ENCODE measurements at places on chromosomes 16 and 17. TPM values are rescaled to one million over a fixed set of nuclear protein-coding genes. Genes with fewer than 3 reads are reported as not detected.
A peak's percentile ranks its signal among the peaks of the same experiment; 100 is the strongest.

DNA sequence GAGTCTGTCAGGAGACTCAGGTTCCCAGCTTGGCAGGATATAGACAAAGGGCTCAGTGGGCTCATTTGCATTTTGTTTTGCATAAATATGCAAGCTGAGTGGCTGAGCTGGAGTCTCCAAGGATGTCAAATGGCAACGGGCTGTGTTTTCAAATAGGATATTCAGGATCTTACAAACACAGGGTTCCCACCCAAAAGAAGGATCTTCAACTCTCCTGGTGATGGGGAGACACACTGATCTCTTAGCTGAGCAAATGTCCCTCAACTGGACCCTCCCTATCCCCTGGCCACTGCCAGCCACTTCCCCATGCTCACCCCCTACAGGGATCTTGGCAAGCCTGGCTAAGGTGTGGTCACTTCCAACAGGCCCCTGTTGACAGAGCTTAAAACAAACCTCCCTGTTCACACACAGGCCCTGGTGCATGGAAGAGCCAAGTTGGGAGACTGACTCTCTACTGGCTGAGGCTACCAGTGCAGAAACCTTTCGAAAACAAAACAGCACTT is 61.6 kb downstream of the SOX9 start:
- DNase-seq, result peak; percentile 71

GRCh38 chr16:50932348-50932935 is 190.6 kb downstream of the CYLD start:
- DNase-seq, result no peak

DNA sequence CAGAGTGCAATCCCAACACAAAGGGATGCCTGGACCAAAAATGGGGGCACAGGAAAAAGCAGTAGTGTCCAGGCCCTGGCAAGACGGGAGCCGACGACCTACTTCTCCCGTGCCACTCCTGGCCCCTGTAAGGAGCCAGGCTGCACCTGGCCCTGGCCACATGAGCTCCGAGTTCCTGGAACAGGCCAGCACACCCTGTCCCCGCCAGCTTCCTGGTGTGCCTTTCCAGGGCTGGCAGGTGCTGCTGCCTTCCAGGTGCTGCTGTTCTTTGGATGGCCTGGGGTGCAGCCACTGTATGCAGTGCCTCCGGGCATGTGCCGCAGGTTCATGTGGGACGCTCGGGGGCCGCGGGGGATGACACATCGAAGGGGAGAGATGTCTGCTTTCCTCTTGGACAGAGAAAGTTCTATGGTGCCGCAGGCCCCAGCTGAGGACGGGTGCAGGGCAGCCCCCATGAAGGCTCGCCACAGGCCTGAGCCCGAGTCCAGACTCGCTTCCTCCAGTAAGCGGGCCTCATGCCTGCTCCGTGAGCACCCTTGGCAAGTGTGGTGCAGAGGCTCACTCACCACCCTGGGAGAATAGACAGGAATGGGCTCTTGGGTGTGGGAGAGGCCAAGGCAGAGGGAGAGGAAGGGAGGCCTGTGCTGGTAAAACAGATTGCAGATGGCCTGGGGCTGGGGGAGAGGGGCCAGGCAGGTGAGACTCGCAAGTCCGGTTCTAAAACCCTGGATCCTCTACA is 54.7 kb upstream of the FASN start:
- peak; percentile 76 for DNase-seq

DNA sequence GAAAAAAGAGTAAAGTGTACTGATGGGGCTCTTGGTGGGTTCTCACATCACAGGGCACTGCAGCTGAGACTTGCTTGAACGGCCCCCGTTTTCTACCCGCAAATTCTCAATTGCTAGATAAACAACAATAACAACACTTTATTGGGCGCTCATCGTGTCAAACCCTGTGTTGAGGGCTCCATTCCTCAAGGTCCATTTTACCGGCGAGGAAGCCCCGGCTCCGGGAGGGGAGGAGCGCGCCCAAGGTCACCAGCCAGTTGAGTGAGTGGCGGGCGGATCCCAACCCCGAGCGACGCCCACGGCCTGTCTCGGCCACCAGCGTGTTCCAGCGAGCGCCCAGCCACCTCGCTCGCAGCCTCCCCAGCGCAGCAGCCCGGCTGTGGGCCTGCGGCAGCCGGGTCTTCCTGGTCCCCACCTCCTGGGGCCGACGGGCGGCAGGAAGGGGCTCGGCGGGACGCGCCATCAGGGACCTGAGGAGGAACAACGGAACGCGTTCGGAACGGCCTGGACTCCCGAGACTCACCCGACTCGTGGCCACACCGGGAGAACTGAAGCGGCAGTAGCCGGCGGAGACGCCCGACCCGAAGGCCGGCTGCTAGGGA is 373 bp downstream of the CMC2 start:
- peak; percentile 72 for DNase-seq

DNA sequence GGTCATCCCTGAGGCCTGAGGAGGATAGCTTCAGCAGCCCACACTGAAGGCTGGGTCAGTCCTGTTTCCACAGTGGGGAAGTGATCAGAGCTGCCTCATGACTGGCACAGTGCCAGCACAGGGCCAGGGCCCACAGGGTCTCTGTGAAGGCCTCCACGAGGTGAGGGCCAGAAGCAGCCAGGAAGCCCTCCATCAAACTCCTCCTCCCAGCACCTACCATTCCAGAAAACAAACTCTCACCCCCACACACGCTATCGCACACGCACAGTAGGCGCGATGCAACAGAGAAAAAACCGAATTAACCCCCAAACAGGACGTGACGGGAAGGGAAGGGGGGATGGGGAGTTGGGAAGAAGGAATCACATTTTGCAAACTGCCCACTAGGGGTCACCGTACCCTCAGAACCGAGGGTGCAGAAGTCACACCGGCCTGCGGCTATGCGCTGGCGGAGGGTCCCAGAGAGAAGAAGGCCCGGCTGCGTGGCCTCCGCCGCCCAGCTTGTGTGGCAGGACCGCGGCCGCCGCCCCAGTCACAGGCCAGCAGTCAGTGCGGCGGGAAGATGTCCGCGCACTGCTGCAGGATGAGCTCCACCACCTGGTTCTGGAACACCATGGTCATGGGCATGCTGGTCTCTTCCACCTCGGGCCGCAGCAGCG is 37.6 kb downstream of the ARHGAP27 start:
- DNase-seq, result no peak

- no peak for DNase-seq
These were observed 26.7 kb downstream of the ABCA5 start for GRCh38 chr17:69300222-69300621.

GRCh38 chr17:63774141-63774968 is at the start of gene DDX42:
DDX42 (plus strand) TSS chr17:63774170; CDS start chr17:63787050, 12,880 bp downstream.
- peak; percentile 83 for DNase-seq

DNA sequence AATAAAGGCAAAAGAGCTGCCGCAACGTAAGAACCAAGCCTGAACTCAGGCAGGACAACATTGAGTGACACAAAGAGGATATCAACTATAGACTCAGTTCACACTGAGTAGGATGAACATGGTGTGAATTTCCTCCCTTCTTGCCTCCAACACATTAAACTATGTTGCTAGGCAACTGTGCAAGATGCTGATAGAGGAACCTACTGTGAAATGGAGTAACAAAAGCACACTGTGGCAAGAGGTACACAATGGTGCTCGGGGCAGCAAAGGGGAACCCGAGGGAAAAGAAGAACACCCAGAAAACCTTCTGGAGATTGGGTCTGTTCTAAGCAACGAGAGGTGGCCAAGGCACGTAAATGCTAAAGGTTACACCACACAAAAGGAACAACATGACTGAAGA is 34.1 kb downstream of the GRB2 start:
- no peak for DNase-seq

DNA sequence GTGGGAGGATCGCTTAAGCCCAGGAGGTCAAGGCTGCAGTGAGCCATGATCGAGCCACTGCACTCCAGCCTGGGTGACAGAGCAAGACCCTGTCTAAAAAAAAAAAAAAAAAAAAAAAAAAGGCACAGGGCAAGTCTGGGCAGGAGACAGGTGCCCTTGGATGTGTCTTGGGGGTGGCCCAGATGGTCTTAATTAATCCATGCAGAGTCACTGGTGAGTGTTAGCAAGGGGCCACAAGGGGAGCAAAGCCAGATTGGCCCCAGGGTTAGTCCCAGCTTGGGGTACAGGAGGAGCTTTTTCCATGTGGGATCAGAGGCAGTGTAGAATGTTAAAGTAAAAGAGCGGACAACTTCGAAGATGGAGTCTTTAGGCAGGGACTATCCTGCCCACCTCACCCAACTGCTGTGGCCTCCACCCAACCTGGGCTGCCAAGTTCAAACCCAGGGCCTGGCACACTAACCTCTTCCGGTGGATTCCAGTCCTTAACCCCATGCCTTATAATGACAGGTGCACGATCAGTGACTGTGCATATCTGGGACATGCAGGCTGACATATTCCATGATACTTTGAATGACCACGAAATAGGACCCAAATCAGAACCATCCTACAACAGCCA is 32.2 kb upstream of the MFSD6L start:
- no peak for DNase-seq

GRCh38 chr16:48617104-48617705 is 7.2 kb upstream of the N4BP1 start:
- no peak for DNase-seq

GRCh38 chr16:80968386-80969113 is 38.1 kb downstream of the CMC2 start:
- no peak for DNase-seq

GRCh38 chr17:51165680-51166197 is 472 bp upstream of the NME2 start:
- DNase-seq, result no peak

GRCh38 chr16:57091975-57092785 is at the start of gene CPNE2:
CPNE2 (plus strand) TSS chr16:57092583; CDS start chr16:57110743, 18,160 bp downstream.
- DNase-seq, result no peak

GRCh38 chr16:524274-525040 is 3.1 kb upstream of the CAPN15 start:
- no peak for DNase-seq

The MYH8 gene
- total RNA-seq, result not detected

The MYH1 gene
- not detected for total RNA-seq

The TBC1D3I gene
- not detected for total RNA-seq

The CCL4 gene
- 12.0 TPM for total RNA-seq

The NPW gene
- total RNA-seq, result not detected

The C17orf67 gene
- total RNA-seq, result 2.0 TPM

The RDM1 gene
- not detected for total RNA-seq

Data from breast epithelium (tissue), 4 donors.